ENCODE measurements at places on chromosomes 13 and 19.
A peak's percentile ranks its signal among the peaks of the same experiment; 100 is the strongest.

GRCh38 chr13:41064493-41064892, 3.2 kb downstream of the WBP4 start:
- DNase-seq, result no peak

GRCh38 chr19:38730731-38731589, 13.3 kb downstream of the CAPN12 start:
- no peak for DNase-seq

DNA sequence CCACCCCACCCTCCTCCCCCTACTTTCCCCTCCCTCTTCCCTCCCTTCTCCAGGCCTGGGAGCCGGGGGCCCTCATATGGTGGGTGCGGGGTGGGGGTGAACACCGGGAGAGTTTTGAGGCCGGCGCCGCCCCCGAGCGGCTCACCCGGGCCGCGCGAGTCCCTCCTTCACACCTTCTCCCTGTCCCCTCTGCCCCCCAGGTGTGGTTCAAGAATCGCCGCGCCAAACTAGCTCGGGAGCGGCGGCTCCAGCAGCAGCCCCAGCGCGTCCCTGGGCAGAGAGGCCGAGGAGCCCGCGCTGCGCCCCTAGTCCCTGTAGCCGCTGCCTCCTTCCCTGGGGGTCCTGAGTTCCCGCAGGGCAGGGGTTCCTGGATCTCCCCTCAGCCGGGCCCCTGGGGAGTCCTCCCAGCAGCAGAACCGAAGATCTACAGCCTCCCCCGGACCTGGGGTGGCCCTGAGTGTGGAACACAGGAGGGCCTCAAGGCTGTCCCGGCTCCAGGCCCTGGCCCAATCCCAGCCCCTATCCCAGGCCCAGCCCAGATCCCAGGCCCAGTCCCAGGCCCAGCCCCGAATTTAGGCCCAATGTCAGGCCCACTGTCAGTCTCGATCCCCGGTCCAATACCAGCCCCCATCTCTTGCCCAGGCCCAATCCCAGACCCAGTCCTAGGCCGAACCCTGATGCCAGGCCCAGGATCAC, 1.7 kb downstream of the TPRX2 start:
- DNase-seq, result no peak

DNA sequence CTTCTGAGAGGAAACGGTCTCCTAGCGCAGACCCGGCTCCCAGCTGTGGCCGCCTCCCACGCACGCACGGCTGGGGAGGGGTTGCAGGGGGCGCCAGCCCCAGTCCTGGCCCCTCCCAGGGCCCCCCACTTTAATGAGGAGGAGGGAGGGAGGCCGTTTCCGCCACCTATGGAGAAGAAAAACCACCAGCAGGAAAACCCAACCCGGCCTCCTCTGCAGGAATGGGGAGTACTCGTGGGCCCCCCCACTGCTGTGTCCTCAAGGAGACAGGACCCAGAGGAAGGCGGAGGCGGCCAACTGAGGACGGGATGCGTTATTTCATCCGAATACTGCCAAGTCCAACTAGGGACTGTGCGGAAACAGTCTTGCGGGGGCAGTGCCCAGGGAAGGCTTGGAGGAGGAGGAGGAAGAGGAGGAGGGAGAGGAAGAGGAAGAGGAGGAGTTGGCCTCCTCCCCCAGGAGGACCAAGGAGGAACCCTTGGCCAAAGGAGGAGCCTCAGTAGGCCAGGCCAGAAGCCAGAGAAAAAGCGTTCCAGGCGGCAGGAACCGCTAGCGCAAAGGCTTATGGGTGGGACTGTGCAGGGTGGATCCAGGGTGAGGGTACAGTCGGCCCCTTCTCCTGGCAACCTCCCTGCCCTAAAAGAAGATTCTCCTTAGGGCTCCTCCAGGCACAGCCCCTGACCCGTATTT, 3.9 kb upstream of the SSBP4 start:
- DNase-seq, result no peak

- no peak for DNase-seq
Observed at GRCh38 chr13:73040968-73041596, 17.7 kb upstream of the KLF5 start.

- DNase-seq, result no peak
Observed at GRCh38 chr19:2547721-2548120, 71.8 kb downstream of the GADD45B start.

GRCh38 chr13:53781941-53782340, 753.3 kb downstream of the OLFM4 start:
- DNase-seq, result no peak

- no peak for DNase-seq
Observed at GRCh38 chr19:15418231-15418578, 583 bp downstream of the AKAP8L start.

DNA sequence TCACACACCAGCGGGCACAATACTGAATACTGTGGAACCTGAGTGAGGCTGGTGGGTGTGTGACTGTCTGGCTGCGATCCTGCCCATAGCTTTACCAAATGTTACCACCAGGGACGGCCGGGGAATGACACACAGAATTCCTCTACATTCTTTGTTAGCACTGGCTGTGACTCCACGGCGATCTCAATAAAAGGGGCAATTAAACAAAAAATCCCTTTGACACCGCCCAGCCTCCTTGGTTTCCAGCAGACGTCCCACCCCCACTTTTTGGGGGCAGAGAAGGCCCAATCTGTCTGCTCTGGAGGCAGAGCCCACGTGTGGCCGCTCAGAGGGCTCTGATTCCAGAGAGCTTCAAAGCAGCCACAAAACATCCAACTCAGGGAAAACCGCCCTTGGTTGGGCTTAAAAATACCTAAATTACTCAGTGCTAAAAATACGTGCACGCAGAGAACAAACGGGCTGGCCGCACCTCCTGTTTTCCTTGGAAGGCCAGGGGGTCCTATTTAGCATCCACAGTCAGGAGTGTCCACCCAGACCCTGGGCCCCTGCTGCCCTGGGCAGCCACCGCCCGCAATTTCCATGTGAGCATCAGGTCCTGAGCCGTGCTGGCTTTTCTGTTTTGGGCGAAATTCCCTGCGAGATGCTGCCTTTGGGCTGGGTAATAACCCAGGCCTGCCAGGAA, 47.8 kb downstream of the GADD45B start:
- DNase-seq, result no peak

GRCh38 chr13:77896536-77896935, 22.1 kb downstream of the EDNRB start:
- no peak for DNase-seq

DNA sequence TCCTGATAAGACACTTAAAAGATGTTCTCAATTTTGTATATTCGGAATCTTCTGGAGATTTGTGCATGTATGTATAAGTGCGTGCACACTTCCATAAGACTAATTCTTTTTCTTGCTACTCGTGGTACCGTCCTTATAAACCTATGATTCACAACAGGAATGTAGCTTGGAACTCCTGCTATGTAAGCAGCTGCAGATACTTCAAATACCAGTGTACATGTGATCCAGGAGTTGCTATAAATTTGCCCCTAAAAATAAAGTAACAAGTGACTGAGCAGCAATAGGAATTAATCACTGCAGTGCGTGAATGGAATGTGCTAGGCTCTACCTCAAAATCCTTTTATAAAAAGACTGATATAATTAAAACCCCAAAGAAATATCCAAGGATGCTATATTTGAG, 214.9 kb downstream of the KLF5 start:
- DNase-seq, result no peak

GRCh38 chr19:3548606-3549005, 8.8 kb downstream of the MFSD12 start:
- no peak for DNase-seq

DNA sequence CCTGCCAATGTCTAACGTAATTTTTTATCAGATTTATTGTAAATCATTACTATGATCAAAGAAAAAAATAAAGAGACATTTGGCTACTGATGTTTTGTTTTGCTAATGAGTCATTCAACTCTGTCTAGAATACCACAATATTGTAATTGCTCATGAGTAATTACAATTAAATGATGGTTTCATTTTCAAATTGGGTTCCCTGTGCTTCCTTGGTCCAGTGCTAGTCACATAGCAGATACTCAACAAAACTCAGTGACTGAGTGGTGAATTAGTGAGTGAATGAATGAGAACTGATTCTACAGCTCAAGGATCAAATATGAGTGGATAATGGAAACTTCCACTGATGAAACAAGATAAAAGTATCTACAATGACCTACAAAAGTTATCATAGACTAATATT, 304.7 kb downstream of the POU4F1 start:
- no peak for DNase-seq

- DNase-seq, result peak; percentile 41
Observed at GRCh38 chr19:55384131-55384919, at the start of gene TMEM238. Gene TMEM238 (minus strand): TSS chr19:55384292. CDS start chr19:55384259, 33 bp downstream.

- DNase-seq, result no peak
Observed at GRCh38 chr19:8638078-8638619, 7.7 kb downstream of the NFILZ start.

GRCh38 chr19:47430041-47430802, 10.9 kb upstream of the MEIS3 start:
- peak; percentile 55 for DNase-seq

GRCh38 chr13:51222037-51222685, at the start of gene FAM124A:
Gene FAM124A (plus strand): TSS chr13:51222398. CDS start chr13:51222502, 104 bp downstream.
- peak; percentile 65 for DNase-seq

DNA sequence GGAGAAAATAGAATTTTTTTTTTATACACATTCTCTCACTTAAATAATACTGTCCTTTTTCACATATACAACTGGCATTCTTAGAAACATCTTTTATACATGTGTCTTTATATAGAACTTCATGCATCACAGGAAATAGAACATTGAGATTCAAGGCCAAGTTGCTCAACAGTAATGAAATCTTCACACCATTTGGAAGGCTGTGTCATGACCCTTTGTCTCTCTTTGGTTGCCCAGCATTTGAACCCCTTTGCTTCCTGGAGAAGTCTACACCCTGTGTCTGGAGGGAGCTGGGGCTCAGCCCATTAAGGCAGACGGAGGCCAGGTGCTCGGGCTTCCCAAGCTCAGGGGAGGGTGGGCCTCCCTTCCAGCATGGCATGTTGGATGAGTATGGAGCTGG, 41.1 kb downstream of the B3GLCT start:
- no peak for DNase-seq

GRCh38 chr19:7513809-7514642, 1.9 kb upstream of the ZNF358 start:
- no peak for DNase-seq

DNA sequence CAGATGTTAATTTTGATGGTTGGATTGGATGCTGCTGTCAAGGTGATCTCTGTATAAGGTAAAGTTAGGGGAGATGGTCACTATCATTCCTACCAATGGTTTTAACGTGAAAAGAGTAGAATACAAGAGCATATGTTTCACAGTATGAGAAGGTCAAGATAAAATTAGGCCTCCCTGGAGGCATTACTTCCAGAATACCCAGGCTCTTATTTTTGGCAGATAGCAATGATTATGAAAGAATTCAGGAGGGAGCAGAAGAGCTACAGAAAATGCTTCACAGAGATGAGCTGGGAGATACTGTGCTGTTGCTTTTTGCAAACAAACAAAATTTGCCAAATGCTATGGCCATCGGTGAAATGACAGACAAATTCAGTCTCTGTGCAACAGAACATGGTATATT, 547.5 kb upstream of the SPRY2 start:
- no peak for DNase-seq

GRCh38 chr13:82439159-82439904, 1442.9 kb downstream of the SLITRK1 start:
- no peak for DNase-seq

- no peak for DNase-seq
Observed at GRCh38 chr19:952049-952679, 26.3 kb downstream of the ARID3A start.

- DNase-seq, result no peak
Observed at GRCh38 chr13:110371550-110372465, 64.7 kb downstream of the COL4A2 start.

DNA sequence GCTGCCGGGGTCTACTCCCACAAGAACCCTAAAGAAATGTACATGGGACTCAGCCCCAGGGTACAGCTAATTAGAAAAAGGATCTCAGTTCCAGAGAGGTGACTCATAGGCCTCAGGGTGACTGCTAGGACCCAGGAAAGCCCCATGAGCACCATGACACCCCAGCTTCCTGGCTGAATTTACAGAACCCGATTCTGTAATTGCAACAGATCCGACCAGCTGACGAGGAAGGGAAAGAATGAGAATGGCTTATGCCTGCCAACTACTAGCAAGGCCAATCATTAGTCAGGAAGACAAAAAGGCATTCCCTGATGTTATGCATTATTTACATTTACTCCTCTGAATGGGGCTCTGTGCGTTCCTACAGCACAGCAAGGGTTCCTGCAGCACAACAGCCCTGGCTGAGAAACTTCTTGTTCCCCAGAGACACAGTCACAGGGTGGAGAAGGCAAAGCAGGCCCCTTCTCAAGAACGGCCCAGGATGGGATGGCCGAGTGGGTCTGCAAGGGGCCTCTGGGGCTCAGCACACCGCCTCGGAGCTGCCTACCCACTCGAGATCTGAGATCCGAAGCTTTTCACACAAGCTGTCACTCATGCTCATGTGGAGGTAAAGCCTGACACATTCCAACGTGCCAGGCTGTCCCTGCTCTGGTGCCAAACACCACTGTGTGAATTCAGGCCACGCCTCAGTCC, 27.2 kb downstream of the PBX4 start:
- DNase-seq, result peak; percentile 79

DNA sequence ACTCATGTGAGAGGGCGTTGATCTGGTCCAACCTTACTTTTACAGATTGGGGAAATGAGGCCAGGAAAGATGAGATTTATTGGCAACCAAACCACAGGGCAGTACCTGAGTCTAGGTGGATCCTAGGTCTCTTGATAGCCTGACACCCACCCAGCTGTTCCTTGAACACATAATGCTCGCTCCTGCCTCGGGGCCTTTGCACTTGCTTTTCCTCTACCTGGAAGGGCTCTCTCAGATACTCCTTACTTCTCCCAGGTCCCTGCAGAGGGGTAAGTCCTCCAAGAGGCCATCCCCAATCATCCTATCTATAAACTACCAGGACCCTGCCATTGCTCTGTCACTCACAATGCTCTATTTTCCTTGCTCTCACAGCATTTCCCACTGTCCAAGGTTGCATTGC, 7.4 kb downstream of the ZNF575 start:
- no peak for DNase-seq

- no peak for DNase-seq
Observed at GRCh38 chr19:49513746-49514118, 1.3 kb downstream of the FCGRT start.

GRCh38 chr13:34076943-34077703, 259.2 kb downstream of the RFC3 start:
- no peak for DNase-seq

DNA sequence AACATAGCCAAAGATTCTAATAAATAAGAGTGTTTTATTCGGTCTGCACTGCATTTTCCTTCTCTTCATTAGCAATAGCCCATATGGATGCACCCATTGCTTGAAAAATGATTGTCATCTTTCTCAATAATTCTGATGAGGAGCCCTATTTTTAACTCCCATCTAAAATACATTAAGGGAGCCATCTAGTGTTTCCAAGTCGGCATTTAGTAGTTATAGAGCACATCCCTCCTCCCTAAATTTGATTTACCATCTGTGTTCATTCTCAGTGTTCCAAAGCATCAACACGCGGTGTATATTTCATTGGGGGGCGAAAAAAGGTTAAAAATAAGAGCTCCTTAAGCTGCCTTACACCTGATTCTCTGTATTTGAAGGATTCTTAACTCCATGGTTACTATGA, 119.2 kb upstream of the IPO5 start:
- no peak for DNase-seq

GRCh38 chr13:110576736-110577476, 15.4 kb upstream of the RAB20 start:
- DNase-seq, result no peak

Measured in stimulated activated naive CD8-positive, alpha-beta T cell treated with anti-CD3 and anti-CD28 coated beads, Interleukin-15, amount 100 ng/mL, for 72 hours (primary cell).